SK-N-SH (cell line): ENCODE measurements at places on chromosomes 16 and 17.

DNA sequence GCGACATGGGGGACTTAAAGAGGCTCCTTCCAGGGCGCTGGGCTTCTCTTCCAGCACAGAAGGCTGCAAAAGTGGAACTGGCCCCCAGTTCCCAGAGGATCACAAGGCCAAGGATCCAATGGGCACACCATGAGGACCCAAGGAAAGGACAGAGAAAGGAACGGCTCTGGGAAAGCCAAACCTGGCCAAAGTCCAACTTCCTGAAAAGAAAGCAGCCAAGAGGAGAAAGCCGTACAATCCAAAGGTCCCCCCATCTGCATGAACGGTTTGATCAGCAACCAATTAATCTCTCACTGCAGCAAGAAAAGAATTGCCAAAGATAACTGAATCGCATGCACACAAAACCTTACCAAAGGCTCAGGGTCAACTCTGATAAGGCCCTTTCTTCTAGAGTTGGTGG lies 19.8 kb upstream of the ICAM2 start:
- DNase-seq: no peak

DNA sequence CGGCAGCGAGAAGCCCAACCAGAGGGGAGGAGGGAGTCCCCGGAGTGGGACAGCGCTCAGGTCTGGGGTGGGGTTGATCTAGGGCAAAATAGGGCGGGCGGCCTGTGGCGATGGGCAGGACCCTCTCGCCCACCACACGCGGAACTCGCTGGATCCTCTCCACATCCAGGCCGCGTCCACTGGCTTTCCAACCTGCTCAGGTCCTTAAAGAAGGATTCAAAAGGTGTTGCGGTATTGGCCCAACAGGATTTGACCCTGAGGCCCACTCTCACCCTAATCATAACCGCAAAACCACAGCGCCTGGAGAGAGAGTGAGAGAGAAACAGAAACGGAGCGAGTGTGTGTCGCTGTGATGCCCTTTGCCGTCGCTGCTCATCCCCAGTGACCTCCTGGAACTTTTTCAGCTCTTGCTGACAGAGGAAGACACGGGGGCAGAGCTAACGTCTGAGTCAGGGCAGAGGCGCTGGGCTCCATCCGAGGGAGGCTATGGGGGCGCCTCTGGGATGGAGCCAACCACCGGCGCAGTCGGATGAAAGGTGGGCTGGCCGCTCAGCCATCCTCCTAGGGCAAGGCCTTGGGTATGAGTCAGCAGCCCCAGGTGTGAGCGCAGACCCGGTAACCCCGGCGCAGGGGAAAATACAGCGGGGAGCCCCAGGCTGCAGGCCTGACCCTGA lies 16.7 kb upstream of the OR1F1 start:
- peak; percentile 50 for DNase-seq

DNA sequence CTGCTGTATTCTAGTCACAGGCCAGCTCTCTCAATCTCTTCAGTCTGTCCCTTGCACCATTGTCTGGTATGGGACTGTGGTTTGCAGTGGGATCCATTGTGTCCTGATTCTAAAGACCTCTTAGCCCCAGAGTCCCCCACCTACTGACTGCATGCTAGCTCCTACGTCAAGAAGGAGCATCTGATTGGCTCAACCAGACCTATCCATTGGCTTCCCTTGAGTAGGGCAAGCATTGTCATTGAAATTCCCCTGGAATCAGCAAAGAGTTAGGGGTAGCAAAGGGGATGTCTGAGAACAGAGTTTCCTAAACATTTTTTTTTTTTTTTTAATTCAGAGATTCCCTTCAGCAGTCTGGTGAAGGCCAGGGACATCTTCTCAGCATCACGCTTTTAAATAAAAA lies 175.3 kb upstream of the MPHOSPH6 start:
- no peak for DNase-seq

DNA sequence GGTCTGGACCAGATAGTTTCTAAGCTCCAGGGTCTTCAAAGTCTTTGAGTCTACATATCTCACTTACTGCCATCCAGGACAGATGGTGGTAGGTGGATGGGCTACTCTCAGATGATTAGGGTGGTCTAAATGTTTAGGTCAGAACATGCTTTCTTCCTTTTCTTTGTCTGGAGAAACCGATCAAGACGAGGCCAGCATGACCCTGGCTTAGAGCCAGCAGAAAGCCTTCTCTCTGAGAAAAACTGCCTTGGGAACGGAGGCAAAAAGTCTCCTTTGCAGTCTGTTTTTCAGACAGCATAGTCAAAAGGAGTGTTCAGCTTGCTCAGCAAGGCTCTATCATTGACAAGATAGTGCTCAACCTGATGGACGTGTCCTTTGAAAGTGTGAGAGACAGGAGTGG lies 48.8 kb downstream of the SPACA3 start:
- DNase-seq: no peak

DNA sequence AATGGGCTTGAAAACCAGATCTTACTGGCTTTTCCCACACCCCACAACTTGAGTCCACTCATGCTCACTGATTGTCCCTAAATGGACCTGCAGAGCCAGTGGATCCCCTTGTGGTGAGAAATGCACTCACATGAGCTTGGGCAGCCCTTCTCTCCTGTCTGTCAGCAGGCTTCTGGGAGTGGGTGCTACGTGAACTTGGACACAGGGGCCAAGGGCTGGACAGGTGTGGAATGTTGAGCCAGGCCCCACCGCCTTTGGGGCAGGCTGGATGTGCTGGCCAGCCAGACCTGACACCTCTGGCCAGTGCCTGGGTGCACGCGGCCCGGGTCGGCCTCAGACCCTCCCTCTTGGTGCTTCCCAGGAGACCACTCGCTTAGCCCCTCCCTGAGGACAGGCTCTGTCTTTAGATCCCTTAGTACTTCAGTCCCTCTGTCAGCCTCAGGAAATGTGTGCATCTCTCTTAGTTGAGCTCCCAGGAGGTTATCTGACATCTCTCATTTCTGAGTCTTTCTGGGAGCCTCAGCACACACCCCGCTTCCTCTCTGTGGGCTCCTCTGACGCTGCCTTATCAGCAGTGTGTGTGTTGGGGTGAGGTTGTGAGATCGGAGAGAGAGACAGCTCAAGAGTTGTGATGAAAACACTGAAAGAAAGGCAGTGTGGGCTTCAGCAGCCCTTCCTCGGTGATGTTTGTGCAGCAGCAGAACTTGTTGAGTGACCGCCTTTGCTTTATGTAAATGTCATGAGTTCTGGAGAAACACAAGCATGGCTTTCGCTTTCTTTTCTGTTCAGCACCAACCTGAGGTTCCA lies 117.0 kb downstream of the RAB11FIP4 start:
- no peak for DNase-seq

DNA sequence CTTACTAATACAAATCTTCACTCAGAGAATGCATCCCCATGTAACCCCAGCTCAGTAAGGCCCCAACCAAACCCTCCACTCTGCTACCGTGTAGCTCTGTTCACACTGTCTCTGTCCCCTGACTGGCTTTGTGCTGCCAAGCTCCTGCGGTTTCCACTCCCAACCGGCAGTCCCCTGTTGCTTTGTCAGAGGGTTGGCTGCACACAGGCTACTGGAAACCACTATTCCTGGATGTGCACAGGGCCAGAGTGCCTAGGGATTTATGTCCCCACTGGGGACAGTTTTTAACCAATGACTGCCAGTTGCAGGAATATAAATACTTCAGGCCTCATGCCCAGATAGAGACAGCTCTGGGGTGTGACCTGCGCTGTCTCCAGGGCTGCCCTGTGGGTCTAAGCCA lies 157.1 kb upstream of the C16orf82 start:
- no peak for DNase-seq

GRCh38 chr16:76345163-76345661 lies 68.0 kb downstream of the CNTNAP4 start:
- no peak for DNase-seq

DNA sequence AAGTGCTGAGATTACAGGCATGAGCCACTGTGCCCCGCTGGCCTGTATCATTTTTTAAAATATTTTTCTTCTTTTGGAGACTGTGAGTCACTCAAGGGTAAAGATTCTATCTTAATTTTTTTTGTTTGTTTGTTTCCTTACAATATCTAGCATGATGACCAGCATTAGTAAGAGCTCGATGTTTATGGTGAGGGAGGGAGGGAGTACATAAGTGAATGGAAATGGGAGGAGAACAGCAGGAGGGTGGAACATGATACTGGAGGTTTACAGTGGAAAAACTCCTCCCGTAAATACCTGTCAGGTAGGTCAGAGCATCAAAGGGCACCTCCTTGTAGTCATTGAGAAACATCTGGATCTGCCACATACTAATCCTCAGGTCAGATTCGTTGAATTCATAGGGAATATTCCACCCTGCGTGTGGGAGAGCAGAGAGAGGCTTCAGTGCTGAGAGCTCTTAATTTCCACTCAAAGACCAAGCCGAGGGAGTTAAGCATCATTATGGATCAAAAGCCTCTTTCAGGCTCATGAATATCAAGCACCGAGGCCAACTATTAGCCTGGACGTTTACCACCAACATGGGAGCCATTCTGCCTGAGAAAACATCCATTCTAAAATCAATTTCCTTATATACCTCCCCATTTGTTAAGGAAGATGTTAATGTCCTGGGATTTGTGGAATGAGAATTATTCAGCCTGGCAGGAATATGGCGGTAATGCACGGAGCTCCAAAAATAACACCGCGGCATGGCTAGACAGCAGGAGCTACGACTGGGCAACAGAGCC lies 51.8 kb downstream of the LYRM1 start:
- no peak for DNase-seq

DNA sequence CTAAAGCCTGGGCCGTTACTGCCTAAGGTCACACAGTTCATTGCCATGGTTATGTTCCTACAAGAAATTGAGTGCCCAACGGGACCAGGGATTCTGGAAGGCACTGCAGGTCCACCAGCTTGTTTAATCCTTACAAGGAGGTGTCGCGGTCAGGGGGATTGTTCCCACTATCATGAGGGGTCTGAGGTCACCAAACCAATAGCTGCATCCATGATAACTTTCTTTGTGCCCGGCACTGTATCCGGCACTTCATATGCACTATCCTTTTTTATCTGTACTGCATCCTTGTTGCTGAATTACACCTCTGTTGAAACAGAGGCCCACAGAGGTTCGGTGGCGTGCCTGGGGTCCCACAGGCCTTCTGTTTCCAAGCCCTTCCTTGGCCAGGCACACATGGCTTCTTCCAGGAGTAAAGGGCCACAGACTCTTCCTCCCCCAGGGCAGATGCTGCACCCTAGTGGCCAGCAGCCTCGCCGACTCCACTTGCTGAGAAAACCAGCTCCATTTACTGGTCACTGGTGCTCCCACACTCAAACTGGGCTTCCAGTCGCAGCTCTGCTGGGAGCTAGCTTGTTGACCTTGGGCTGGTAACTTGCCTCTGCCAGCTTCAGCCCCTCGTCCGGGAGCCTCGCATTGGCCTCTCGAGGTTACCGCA lies 82.0 kb upstream of the PLCG2 start:
- DNase-seq: peak; percentile 61

GRCh38 chr16:89442990-89443726 lies 47.2 kb downstream of the ANKRD11 start:
- peak; percentile 60 for DNase-seq

DNA sequence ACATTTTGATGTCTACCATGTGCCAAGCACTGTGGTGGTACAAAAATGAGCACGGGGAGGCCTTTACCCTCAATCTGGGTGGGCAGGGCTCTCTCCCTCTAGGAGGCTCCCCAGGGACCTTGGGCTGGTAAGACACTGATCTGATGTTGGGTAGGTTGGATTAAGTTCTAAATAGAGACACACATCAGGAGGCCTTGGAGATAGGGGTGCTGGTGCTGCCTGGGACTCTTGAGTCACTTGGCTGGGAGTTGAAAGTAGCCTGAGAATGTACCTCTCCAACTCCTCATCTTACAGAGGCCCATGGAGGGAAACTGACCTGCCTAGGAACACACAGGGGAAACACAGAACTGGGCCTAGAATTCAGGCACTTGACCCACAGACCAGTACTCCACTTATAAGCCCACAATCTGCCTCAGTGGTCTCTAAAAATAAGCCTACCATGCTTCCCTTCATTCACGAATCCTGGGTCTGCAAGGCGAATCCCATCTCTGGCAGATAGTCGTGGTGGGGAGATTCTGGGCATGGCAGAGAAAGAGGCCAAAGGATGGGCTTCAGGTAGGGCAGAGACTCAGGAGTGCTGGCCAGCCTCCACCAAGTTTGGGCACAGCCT lies 1.8 kb upstream of the NEUROD2 start:
- no peak for DNase-seq

GRCh38 chr16:8537691-8538342 lies 52.5 kb downstream of the TMEM114 start:
- no peak for DNase-seq

DNA sequence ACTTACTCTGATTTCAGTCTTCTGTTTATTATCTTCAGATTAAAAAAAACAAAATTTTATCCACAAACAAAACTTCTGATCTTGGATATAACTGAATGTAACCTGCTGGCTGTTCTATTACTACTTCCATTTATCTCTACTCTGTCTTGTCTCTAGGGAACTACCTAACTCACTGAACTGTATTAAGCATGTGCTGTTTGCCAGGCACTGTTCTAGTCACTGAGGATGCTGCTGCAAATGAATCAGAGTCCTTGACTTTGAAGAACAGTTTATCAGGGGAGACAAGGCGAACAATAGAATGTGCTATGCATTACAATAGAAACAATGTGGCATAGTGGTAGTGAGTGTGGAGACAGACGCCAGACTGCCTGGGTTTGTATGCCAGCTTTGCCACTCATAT lies 2.3 kb upstream of the ANKRD40 start:
- no peak for DNase-seq

GRCh38 chr17:41710472-41711090 lies 1.6 kb upstream of the GAST start:
- no peak for DNase-seq

DNA sequence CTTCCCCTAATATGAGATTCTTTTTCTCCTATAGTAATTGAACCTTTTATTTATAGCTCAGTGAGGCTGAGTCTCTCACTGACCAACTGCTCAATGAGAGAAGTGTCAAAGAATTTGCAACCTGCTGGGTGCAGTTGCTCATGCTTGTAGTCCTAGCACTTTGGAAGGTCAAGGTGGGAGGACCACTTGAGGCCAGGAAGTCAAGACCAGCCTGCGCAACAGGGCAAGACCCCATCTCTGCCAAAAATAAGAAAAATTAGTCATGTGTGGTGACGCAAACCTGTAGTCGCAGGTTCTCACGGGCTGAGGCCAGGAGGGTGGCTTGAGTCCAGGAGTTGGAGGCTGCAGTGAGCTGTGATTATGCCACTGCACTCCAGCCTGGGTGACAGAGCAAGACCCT lies 30.9 kb upstream of the CRYBA1 start:
- no peak for DNase-seq

- DNase-seq: no peak
Measured at GRCh38 chr17:65509032-65509431, 52.4 kb downstream of the AXIN2 start.

- no peak for DNase-seq
Measured at GRCh38 chr16:57611181-57611580, 17.2 kb upstream of the ADGRG1 start.

DNA sequence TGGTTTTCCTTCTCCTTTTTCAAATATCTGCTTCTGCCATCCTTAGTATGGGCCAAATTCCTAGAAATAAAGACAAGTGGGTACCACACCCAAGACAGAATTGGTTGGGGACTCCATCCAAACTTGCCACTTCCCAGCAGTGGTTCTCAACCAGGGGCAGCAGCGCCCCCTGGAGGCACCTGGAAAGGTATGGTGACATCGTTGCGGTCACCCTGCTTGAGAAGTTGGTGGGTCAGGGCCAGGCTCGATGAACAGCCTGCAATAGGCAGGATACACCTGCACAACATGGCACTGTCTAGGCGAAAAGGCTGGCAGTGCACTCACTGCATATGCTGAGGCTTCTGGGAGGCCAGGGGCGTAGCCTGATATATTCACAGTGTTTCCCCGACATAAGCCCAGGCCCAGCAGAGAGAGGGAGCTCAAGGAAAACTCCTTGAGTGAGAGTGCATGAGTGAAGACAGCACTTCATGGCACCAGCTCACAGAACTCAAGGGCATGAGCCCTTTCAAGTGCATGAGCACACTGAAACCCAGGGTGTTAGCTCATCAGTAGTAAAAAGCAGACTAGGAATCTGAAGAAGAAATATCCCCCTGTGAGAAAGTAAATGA lies 57.7 kb downstream of the CMC2 start:
- DNase-seq: peak; percentile 44
